ENCODE measurements at places on chromosomes 3 and 15. TPM values are rescaled to one million over a fixed set of nuclear protein-coding genes. Genes with fewer than 3 reads are reported as not detected.

DNASE1L3 gene
- polyA plus RNA-seq, result 0.59 TPM

POTEB gene
- not detected for polyA plus RNA-seq

FEZF2 gene
- 0.27 TPM for polyA plus RNA-seq

FBXW12 gene
- polyA plus RNA-seq, result 1.5 TPM

NUP210 gene
- polyA plus RNA-seq, result 15.2 TPM

GPR62 gene
- polyA plus RNA-seq, result 2.9 TPM

XIRP1 gene
- polyA plus RNA-seq, result 1.6 TPM

C15orf61 gene
- 13.3 TPM for polyA plus RNA-seq

PAK6 gene
- 25.7 TPM for polyA plus RNA-seq

MAP2K5 gene
- polyA plus RNA-seq, result 27.9 TPM

GRCh38 chr15:26028086-26028740 is 165.1 kb upstream of the ATP10A start:
- DNase-seq, result no peak

GRCh38 chr3:35723480-35724097 is 84.3 kb downstream of the ARPP21 start:
- DNase-seq, result no peak

DNA sequence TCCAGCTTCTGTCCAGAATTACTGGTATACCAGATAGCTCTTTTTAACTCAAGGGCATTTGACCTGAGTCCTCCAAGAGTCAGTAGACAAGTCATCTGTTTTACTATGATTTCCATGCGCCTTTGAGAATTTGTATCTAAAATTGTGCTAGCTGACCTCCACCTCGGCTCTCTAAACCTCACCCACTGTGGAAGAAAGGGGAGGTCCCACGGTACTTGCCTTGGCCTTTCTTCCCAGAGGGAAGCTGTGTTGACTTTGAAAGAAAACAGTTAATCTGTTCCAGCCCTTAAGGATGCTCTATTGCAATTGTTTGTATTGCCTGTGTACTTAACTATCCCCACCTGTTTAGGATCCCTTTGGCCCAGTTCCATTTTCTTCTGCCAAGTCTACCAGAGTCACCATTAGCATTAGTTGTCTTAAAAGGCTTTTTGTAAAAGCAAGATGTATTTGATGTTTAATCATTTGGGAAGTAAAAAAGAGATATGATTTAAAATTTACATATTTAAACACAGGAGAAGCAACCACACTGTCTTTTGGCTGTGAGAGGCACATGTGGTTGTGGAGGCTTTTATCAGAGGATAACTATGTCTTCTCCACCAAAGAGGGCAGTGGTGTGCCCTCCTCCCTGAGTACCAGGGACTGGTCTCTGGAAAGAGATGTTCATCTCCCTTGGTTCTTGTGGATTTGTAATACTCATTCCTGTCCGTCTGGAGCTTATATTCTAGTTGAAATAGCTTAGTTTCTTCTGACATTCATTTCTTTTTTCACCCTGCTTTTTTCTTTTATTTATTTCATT is 88.8 kb downstream of the CRTC3 start:
- no peak for DNase-seq

GRCh38 chr3:167030082-167030725 is 349.9 kb downstream of the ZBBX start:
- DNase-seq, result peak; percentile 28

GRCh38 chr3:173402656-173403055 is 5.1 kb downstream of the NLGN1 start:
- DNase-seq, result no peak

DNA sequence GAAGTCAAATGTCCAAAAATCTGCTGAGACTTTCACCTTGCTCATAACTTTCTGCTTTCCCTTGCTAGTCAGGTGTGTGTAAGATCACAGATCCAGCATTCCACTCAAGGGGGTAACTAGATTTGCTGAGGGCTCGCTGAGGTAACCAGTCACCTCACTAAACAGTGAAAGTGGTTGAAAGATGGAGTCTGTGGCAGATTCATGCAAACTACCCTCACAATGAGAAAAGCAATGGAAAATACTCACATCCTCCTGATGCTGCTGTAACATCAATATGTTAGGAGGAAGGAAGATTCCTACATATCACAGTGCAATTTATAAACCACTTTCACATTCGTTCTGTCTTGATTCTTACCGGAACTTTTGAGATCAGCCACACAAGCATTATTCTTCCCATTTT is 174.3 kb upstream of the BCL6 start:
- no peak for DNase-seq

DNA sequence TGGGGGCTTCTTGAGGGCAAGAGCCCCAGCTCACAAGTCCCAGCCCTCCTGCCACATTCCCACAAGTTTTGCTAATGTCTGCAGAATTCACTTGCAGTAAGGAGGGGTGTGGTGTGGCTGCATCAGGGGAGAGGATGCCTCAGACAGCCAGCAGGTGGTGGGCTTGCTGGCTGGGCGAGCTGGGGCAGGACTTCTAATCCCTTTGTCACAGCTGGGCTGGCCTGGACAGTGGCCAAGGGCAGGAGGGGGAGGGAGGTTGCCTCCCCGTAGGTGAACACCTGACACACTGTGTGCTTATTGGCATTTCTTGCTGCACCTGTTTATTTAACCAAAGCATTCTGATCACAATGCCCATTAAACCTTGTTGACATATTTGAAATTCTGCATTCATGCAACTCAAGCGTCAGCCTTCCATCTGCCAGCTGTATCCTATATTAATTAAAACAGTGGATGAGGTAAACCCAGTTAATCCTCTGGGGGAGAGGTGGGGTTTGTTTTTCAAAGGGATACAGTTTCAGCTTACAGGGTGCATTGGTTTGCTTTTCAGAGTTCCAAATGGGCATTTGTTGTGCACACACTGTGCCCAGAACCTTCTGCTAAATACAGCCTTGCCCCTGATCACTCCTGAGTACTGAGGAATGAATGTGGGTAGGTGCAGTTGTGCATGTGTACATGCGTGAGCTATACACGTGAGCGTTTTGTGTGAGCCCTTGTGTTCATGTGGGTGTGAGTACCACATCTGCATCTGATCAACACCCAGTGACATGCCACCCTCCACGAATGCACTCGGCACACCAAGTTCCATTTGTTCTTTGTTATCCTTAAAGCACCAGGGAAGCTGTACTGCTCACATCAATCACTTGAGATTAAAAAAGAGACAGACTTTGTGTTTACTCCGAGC is 268.7 kb downstream of the XXYLT1 start:
- no peak for DNase-seq

DNA sequence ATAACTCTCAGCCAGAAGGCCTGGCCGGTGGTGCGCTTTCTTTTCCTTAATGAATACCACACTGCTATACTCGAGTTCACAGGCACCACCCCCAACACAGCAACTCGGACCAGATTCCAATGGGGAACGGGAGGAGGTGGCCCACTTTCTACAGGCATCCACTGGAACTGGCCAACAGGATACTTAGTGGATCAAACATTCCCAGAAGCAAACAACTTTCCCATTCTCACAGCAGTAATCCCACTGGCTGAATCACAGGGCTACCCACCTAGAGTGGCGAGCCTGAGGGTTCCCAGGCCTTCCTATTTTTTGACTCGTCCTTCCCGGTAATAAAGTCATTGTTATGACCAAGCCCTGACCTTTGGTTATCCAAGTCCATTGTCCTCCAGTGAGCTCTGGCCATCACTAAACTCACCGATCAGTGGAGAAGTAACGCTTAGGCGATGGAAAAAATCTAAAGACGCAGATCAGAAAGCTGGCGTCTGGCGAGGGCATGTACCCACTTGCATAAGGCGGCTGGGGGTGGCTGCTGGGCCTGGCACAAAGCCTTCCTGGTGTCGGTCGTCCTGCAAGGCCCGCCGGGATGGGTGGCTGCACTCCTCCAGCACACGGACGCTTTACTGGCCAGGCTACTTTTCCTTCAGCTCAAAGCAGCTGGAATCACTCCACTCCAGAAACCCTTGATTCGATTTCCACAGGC is 1.2 kb downstream of the EOGT start:
- no peak for DNase-seq

DNA sequence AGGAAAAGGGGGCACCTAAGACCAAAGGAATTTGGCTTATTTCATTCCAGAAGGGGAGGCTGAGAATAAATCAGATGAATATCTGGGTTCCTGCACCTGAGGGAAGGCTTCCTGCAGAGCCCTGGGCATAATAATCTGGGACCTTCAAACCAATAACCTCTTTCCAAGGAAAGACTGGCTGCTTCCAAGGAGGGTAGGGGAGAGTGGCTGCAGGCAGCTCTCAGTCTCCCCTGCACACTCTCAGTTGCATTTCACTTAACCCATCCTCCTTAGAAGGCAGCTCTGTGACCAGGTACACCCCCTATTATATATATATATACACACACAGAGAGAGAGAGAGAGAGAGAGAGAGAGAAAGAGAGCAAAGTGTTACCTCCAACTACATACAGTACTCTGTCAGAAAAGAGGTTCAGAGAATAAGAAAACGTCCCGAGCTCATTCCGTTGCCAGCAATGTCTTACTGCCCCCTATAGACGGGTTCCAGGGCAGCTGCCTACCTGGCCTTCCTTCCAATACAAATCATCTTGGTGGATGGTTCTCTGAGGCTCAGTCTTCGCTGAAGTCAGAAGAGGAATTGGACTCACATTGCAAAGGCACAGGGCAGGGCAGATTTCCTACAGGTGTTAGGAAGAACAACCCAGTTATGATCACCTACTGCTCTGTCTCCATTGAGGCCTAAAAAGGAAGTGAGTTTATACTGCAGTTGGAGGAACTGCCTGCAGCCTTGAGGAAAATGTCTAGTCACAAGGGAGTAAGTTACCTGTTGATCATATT is 26.1 kb downstream of the CAPN3 start:
- DNase-seq, result peak; percentile 18

- no peak for DNase-seq
Observed at GRCh38 chr3:55877703-55878102, 390.6 kb upstream of the WNT5A start.

- peak; percentile 97 for DNase-seq
Observed at GRCh38 chr3:140941434-140942220, at the start of gene SLC25A36. SLC25A36 (plus strand) TSS chr3:140941836; CDS start chr3:140942055, 219 bp downstream.

DNA sequence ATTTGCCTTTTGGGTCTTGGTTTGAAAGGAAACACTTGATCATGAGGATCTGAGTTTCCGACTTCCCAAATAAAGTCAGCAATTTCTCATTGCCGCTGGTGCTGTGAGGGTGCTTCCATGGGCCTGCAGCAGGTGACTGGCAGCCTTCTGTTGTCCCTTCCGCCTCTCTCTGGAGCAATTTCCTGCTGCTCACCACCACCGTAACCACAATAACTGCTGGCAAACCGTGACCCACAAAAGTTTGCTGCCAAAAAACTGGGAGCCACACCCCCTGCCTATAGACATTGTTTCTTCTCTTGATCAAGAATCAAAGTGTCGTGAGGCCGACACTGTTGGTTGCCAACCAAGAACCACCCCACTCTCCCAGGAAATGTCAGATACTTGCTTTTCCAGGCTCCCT is 164.0 kb downstream of the NR2F2 start:
- no peak for DNase-seq

GRCh38 chr3:183288117-183288516 is 35.1 kb downstream of the B3GNT5 start:
- DNase-seq, result no peak

- no peak for DNase-seq
Observed at GRCh38 chr3:136979204-136979603, 21.4 kb downstream of the IL20RB start.

- DNase-seq, result no peak
Observed at GRCh38 chr15:44427756-44428724, 611 bp downstream of the CTDSPL2 start.

GRCh38 chr3:48555231-48555948 is 1.2 kb downstream of the PFKFB4 start:
- DNase-seq, result no peak

DNA sequence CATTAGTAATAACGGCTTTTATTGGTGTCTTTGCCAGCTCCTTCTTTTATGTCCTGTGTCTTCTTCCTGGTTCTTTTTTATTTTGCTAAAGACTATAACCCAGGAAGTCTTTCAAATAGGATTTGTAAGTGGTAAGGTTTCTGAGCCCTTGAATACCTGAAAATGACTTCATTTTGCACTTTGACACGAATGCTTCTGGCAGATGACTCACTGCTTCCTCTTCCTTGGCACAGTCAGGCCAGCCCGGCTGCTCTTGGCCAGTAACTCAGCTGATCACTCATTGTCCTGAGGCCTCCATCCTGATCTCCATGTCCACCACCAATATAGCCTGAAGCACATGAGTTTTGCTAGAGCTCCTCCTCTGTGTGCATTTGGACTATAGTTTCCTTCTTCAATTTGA is 48.7 kb upstream of the NR2E3 start:
- DNase-seq, result no peak

DNA sequence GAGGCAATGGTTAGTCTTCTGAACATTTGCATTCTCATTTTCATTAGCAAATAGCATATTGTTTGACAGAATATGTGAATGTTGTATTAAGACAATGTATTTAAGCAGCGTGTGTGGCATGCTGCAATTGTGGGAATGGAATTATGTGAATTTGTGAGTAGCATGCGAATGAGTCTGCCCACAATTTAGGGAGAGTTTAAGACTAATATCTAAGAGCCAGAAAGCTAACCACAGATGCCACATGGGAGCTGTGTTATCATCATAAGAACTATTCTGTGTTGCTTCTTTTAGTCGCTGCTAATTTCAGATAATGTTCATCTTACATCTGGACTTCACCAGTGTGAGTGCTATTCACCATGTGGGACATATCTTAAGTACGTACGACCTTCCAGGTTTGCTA is 494.5 kb downstream of the RBMS3 start:
- peak; percentile 49 for DNase-seq

DNA sequence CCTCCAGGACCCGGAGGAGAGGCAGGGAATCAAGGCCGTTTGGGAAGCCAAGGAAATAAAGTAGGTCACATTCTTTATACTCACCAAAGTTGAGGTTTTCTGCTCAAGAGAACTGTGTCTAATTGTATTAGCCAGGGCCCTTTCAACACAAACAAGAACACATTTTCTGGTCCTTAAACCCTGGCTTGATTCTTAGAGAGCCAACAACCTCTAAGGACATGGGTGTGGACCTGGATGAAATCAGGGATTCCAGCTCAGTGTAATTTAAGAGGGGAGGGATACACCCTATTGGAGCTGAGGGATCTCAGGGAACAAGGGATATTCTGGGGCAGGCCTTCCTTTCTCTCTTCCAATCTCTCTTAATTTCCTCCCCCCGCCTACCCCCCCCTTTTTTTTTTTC is 104.8 kb downstream of the COL6A6 start:
- no peak for DNase-seq

DNA sequence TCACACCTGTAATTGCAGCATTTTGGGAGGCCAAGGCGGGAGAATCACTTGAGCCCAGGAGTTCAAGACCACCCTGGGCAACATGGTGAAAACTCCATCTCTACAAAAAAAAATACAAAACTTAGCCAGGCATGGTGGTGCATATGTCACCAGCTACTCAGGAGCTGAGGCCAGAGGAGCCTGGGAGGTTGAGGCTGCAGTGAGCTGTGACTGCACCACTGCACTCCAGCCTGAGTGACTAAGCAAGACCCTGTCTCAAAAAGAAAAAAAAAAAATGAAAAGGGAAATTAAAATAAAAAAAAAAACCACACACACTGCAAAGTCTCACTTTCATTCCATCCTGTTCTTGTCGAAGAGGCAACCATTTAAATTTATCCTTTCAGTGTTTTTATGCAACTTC is 100.8 kb upstream of the PIAS1 start:
- DNase-seq, result no peak

GRCh38 chr3:112149136-112149535 is 16.1 kb upstream of the GCSAM start:
- no peak for DNase-seq
